ENCODE measurements at places on chromosomes 4 and X. TPM values are rescaled to one million over a fixed set of nuclear protein-coding genes. Genes with fewer than 3 reads are reported as not detected.
A peak's percentile ranks its signal among the peaks of the same experiment; 100 is the strongest.

DNA sequence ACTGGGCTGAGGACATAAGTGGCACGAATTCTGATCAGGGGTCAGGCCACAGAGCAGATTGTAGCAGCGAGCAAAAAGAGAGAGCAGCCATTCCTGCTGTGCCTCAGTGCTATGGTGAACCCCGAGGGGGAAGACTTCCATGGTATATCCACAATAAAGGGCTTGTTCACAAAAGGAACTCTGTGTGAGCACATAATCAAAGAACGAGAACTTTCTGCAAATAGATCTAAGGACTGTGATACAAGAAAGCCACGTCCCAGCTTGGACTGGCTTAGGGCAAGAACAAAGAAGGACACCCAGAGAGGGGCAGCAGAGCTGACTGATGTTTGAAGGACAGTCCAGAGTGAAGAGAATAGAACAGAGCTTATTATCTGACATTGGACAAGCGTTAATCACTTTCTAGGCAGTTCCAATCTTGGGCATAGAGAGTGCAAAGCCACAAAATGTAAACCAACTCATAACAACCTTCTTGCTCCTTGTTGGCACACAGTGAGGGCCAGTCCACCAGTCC is 24.0 kb downstream of the PPEF2 start:
- H3K36me3 ChIP-seq: no peaks in the 10 kb centered on the region
- H3K27ac ChIP-seq: no peak overlapping the region
- 0 out of 2 replicates have a peak, but pooled peaks cover 3% of the 10 kb centered on the region for H3K27me3 ChIP-seq
- H3K4me1 ChIP-seq: no peaks in the 10 kb centered on the region

DNA sequence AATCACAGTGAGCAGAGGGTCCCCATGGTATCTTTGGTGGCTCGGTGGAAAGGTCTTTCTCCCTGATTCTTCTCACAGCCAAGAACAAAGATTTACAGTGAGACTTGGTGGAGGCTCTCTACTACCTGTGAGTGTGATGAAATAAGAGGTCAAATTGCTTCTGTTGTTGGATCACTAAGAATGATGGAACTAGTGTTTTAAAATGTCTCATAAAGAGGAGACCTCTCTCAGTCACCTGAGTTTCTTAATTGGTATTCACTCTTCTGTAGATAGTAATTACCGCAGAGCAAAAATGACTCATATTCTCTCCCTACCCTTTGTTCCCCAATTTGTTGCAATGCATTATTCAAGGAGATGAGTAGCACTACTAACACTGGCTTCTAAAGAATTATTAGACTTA is 100.9 kb upstream of the TBC1D9 start:
- H3K4me1 ChIP-seq: peaks cover 6% of the 10 kb centered on the region
- no peak for DNase-seq
- peak overlapping the region; percentile 20 for H3K4me3 ChIP-seq

DNA sequence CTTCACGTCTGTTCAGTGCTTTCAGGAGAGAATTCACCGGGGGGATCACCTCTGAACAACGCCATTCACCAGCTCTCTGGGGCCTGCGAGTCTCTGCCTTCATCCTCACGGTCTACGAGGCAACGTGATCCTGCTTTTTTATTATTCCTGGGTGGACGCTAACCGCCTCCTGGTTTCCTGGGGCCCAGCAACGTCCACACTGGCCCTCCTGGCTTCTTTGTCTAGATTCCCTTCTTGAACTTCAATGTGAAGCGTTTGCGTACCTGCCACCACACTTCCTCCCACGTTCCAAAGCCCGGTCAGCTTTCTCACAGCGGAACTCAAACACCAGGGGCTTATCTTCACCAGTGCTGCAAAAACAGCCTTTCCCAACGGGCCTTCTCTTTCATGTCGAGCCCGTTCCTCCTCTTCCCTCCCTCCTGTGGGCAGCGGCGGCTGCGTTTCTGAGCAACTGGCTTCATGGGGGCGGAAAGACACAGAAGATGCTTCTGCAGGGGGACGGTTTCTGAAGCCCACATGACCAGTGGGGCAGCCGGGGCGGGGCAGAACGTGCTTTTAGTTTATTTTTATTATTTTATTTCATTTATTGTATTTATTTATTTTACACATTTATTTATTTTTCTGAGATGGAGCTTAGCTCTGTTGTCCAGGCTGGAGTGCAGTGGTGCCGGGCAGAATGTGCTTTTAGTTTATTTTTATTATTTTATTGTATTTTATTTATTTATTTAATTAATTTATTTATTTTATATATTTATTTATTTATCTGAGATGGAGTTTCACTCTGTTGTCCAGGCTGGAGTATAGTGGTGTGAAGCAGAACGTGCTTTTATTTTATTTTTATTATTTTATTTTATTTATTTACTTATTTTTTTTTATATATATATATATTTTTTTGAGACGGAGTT is 64.6 kb downstream of the CRLF2 start:
- no peak for DNase-seq
- no peaks in the 10 kb centered on the region for H3K36me3 ChIP-seq
- H3K27ac ChIP-seq: no peak overlapping the region
- H3K4me3 ChIP-seq: no peak overlapping the region
- H3K27me3 ChIP-seq: no peaks in the 10 kb centered on the region
- H3K4me1 ChIP-seq: no peaks in the 10 kb centered on the region

- H3K36me3 ChIP-seq: no peaks in the 10 kb centered on the region
- no peak overlapping the region for H3K27ac ChIP-seq
- no peak overlapping the region for H3K4me3 ChIP-seq
- no peak for DNase-seq
Observed at GRCh38 chr4:104129243-104129642, 365.5 kb downstream of the CXXC4 start.

- no peak overlapping the region for H3K27ac ChIP-seq
- DNase-seq: no peak
- H3K36me3 ChIP-seq: peaks cover 19% of the 10 kb centered on the region
Observed at GRCh38 chr4:153639833-153640802, 44.0 kb upstream of the TLR2 start.

DNA sequence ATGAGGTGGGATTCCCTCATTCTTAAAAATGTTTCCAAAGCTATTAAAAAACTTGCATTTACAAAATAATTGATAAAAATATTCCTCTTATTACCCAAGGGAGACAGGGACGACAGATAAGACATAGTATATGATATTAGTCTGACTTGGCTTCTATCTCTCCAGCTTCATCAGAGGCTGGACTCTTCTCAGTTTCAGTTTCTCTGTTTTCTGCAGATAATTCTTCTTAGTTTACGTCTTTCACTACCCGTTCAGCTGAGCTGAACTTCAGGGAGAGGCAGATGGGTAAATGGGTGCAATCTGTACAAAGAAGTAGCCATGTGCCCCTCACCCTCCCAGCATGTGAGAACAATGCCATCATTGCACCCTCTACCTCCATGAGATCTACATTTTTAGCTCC is 214.0 kb upstream of the SLIT2 start:
- no peak overlapping the region for H3K4me3 ChIP-seq
- DNase-seq: no peak
- H3K27ac ChIP-seq: no peak overlapping the region
- H3K4me1 ChIP-seq: no peaks in the 10 kb centered on the region
- H3K27me3 ChIP-seq: no peaks in the 10 kb centered on the region
- H3K36me3 ChIP-seq: no peaks in the 10 kb centered on the region

DNA sequence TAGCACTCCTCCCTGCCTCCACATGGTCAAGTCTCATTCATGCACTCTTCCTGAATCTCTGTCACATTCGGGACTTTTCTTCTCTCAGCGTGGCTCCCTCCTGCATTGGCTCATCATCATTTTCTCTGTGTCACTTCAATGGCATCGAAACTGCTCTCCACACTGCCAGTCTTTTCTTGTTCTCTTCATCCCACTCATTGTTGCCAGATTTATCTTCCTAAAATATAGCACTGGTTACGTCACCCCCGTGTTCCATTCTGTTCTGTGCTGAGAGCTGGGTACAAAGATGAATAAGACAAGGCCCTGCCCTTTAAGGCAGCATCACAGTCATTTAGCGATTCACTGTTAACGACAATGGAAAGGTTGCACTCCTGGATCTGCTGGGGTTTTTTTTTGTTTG is 174.4 kb upstream of the TBC1D9 start:
- H3K27ac ChIP-seq: no peak overlapping the region
- H3K36me3 ChIP-seq: no peaks in the 10 kb centered on the region
- DNase-seq: no peak
- H3K27me3 ChIP-seq: no peaks in the 10 kb centered on the region

DNA sequence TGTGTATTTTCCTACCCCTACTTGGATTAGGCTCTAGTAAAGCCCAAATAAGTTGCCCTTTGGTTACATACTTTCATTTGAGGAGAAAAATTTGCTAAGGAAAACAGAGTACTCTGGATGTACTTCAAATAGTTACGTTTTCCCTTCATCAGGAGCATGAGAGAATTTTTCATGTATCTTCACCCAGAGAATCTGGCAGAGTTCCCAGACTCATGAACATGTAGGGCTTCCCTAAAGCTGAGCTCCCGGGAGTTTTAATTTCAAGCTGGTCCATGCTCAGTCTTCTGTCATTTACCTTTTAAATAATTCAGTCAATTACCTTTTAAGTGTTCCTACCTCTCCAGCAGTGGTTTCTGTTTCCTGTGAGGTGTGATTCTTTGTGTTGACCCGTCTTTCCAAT is 367.5 kb upstream of the GRID2 start:
- H3K27me3 ChIP-seq: no peaks in the 10 kb centered on the region
- H3K4me3 ChIP-seq: no peak overlapping the region
- no peaks in the 10 kb centered on the region for H3K4me1 ChIP-seq
- no peak overlapping the region for H3K27ac ChIP-seq
- no peaks in the 10 kb centered on the region for H3K36me3 ChIP-seq

- no peaks in the 10 kb centered on the region for H3K36me3 ChIP-seq
- H3K4me3 ChIP-seq: no peak overlapping the region
- H3K27ac ChIP-seq: no peak overlapping the region
- H3K27me3 ChIP-seq: no peaks in the 10 kb centered on the region
Observed at GRCh38 chr4:122832732-122833131, 6.1 kb downstream of the FGF2 start.

DNA sequence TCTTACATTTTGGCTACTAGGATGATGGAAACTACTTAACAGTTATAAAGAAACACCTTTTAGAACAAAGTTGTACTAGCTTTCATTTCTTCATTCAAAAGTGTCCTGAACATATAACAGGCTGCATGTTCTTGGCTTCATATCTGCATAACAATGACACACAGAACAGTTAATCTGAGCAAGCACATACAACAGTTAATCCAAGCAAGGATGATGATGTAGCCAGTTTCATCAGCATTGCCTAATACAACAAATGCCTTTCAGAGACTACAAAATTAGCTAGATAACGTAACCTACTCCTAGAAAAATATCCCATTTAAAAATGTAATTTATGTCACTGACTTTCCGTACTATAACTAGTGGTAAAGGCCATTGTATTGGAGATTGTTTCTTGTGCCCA is 182.1 kb downstream of the SCFD2 start:
- no peaks in the 10 kb centered on the region for H3K36me3 ChIP-seq
- H3K27ac ChIP-seq: no peak overlapping the region
- no peaks in the 10 kb centered on the region for H3K27me3 ChIP-seq
- no peak for DNase-seq
- H3K4me3 ChIP-seq: no peak overlapping the region

DNA sequence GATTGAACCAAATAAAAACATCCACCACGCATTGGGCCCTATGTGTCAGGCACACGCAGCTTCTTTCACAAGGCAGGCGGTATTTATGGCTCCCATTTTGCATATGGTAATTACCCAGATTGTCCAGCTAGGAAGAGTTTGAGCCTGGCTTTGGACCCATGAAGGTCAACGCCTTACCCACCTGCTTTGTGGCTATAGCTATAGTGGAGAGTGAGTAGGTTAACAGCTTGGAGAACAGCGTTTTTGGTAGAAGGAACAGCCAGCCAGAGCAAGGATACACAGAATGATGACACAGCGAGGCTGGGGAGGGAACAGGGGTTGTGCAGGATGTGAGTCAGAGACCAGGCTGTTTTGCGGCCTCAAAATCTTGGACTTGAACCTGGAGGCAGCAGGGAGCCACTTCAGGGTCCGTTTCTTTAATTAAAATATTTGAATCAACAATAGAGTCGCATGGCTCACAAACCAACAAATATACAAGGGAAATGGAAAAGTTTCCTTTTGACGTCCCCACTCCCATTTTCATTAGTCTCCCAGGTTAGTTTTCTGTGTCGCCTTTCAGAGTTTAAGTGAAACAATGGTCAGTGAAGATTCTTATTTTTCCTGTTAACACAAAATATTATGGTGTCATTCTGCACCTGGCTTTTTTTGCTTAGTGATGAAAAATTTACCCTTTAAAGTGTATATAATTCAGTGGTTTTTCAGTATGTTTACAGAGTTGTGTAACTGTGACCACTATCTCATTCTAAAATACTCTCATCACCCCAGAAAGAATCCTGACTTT is 118.2 kb upstream of the STX18 start:
- no peak overlapping the region for H3K4me3 ChIP-seq
- 0 out of 2 replicates have a peak, but pooled peaks cover 3% of the 10 kb centered on the region for H3K4me1 ChIP-seq
- H3K36me3 ChIP-seq: no peaks in the 10 kb centered on the region

GRCh38 chrX:24890677-24891076 is 125.1 kb downstream of the ARX start:
- H3K4me1 ChIP-seq: no peaks in the 10 kb centered on the region
- H3K27ac ChIP-seq: no peak overlapping the region
- DNase-seq: no peak
- no peaks in the 10 kb centered on the region for H3K27me3 ChIP-seq

- no peak overlapping the region for H3K27ac ChIP-seq
- no peak for DNase-seq
- no peaks in the 10 kb centered on the region for H3K27me3 ChIP-seq
- no peaks in the 10 kb centered on the region for H3K36me3 ChIP-seq
Observed at GRCh38 chrX:139823806-139824205, 109.0 kb downstream of the ATP11C start.

DNA sequence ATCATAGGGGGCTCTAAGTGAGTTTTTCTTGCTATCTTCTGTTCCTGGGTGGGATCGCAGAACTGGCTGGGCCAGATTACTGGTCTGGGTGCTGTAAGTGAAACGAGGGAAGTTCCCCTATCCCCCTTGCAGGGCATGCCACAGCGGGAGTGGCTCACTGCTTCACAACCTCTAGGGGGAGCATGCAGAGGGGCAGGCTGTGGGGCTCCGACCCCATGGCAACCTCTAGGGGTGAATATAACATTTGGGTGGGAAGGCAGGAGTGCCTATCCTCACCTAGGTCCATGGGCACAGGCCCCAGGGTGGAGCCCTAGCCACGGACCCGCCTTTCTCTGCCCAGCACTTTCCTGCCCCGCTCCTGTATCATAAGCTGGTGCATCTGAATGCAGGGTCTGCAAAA is 1.7 kb upstream of the RRAGB start:
- H3K27me3 ChIP-seq: no peaks in the 10 kb centered on the region
- DNase-seq: peak; percentile 1
- H3K36me3 ChIP-seq: no peaks in the 10 kb centered on the region
- no peak overlapping the region for H3K27ac ChIP-seq
- no peaks in the 10 kb centered on the region for H3K4me1 ChIP-seq

- no peaks in the 10 kb centered on the region for H3K36me3 ChIP-seq
- H3K4me3 ChIP-seq: peak overlapping the region; percentile 10
- H3K4me1 ChIP-seq: peaks cover 24% of the 10 kb centered on the region
- H3K27me3 ChIP-seq: no peaks in the 10 kb centered on the region
Observed at GRCh38 chr4:110988722-110989121, 365.8 kb upstream of the PITX2 start.

GRCh38 chrX:140091125-140091886 is 126.0 kb upstream of the CXorf66 start:
- H3K4me1 ChIP-seq: no peaks in the 10 kb centered on the region
- no peak for DNase-seq
- no peaks in the 10 kb centered on the region for H3K36me3 ChIP-seq

GRCh38 chr4:99651811-99652485 is 5.7 kb downstream of the C4orf54 start:
- no peaks in the 10 kb centered on the region for H3K27me3 ChIP-seq

GRCh38 chrX:31929366-31929765 is 857.5 kb upstream of the FTHL17 start:
- H3K4me3 ChIP-seq: no peak overlapping the region
- H3K27ac ChIP-seq: no peak overlapping the region

The RNF150 gene
- total RNA-seq: 23.4 TPM

The IL21 gene
- not detected for total RNA-seq

The CWH43 gene
- not detected for total RNA-seq

The HPRT1 gene
- 24.0 TPM for total RNA-seq

The BST1 gene
- total RNA-seq: 0.81 TPM

The GYG2 gene
- 14.4 TPM for total RNA-seq

All from SJCRH30 (cell line).